Naive B cell (primary cell): ENCODE measurements at places on chromosomes 5 and 9.

- DNase-seq, result no peak
- H3K27ac ChIP-seq, result no peak overlapping the region
- H3K36me3 ChIP-seq, result no peaks in the 10 kb centered on the region
- H3K27me3 ChIP-seq, result peaks cover 45% of the 10 kb centered on the region
Observed at GRCh38 chr9:33443047-33443446, 4.3 kb downstream of the AQP3 start.

DNA sequence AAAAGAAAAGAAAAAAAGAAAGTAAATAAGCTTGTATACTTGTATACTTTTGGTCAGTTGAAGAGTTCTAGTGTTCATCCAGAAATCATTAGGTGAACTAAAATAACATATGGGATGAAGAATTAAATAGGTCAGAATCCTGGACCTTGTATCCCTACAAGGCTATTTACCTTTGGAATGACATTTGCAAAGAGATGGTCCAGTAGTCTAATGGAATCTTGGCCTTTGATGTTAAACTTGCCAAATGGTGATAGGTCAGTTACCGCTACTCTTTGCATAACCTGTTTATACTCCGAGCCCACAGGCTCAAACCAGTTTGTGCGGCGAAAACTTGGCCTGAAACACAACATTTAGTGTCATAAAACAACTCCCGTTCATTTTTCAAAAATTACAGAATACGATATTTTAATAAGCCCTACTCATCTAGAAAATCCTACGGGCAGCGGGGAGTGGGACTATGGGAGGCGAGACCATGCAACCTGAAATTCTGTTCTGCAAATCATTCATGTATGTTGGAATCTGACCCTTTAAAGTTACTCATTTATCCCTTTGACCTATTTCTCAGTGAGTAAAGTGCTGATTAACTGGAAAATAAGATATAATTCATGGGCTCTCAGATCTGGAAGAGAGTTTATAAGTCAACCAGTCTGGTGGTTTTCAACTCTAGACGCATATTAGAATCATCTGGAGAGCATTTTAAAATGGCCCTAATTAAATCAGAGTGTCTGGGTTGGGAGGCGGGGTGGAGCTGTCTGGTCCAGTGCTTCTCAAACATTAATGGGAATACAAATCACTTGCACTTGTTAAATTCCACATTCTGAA is 38.6 kb downstream of the DMGDH start:
- no peak overlapping the region for H3K4me3 ChIP-seq
- H3K27me3 ChIP-seq, result peaks cover 8% of the 10 kb centered on the region
- H3K36me3 ChIP-seq, result no peaks in the 10 kb centered on the region
- no peak for DNase-seq
- H3K4me1 ChIP-seq, result no peaks in the 10 kb centered on the region

- H3K4me3 ChIP-seq, result peak overlapping the region; percentile 88
- H3K4me1 ChIP-seq, result peaks cover 97% of the 10 kb centered on the region
- no peaks in the 10 kb centered on the region for H3K36me3 ChIP-seq
- DNase-seq, result peak; percentile 78
- H3K27ac ChIP-seq, result peak overlapping the region; percentile 94
Observed at GRCh38 chr9:123322273-123323195, 33.5 kb upstream of the CRB2 start.

DNA sequence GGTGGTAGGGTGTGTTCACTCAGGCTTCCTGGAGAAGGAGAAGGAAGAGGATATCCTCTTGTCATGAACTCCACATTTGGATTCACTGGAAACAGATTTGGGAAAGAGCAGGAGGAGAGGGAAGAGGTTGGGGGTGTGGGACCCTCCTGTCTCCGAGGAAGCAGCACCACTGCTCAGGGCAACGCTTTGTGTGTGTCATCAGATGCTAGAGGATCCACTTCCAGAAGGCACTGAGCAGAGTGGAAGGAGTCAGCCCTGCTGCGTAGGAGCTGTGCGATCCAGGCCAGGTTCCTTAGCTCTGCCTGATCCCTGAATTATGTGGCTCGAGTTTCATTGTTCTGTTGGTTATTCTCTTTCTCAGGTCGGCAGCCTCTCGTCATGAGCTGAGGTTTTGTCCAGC is 37.3 kb upstream of the TJP2 start:
- no peaks in the 10 kb centered on the region for H3K27me3 ChIP-seq
- no peak overlapping the region for H3K27ac ChIP-seq

DNA sequence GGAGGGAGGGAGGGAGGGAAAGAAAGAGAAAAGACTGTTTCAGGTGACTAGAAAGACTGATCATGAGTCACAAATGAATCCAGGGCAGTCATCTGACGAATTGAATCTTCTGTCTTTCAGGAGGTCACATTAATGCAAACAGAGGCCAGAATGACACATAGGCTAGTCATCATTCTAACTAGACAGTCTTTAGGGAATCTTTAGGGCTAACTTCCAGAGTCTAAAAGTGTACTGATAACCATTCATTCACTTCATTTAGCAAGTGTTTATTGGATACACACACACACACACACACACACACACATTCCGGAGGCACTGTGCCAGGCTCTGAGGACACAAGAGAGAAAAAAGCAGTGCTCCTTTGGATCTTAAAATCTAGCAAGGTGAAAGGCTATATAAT is 156.7 kb downstream of the EBF1 start:
- H3K4me1 ChIP-seq, result peaks cover 61% of the 10 kb centered on the region
- DNase-seq, result no peak

DNA sequence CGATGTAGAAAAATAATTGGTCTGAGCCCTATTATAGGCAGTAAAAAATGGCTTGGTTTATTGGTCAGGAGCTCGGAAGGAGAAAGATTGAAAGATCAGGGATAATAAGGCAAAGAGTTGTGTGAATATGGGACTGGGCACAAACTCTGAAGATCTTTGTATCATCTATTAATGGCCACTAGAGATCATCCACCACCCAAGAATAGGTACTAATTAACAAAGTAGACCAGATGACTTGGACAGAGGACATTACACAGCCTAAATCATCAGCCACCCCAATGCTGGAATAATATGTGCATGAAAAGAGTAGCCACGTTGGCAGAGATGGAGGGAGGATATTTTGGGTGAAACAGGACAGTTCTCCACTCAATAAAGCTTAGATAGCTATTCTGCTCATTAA is 364.1 kb downstream of the EFNA5 start:
- peaks cover 11% of the 10 kb centered on the region for H3K27me3 ChIP-seq
- no peaks in the 10 kb centered on the region for H3K4me1 ChIP-seq
- H3K27ac ChIP-seq, result no peak overlapping the region

- H3K36me3 ChIP-seq, result no peaks in the 10 kb centered on the region
- peaks cover 42% of the 10 kb centered on the region for H3K27me3 ChIP-seq
- H3K4me3 ChIP-seq, result no peak overlapping the region
- no peak overlapping the region for H3K27ac ChIP-seq
- no peaks in the 10 kb centered on the region for H3K4me1 ChIP-seq
Observed at GRCh38 chr9:17905366-17905765, 326.5 kb downstream of the SH3GL2 start.

GRCh38 chr5:16271851-16272250 is 92.3 kb upstream of the MARCHF11 start:
- no peak overlapping the region for H3K4me3 ChIP-seq
- H3K27me3 ChIP-seq, result no peaks in the 10 kb centered on the region
- H3K36me3 ChIP-seq, result no peaks in the 10 kb centered on the region
- no peaks in the 10 kb centered on the region for H3K4me1 ChIP-seq
- DNase-seq, result no peak
- H3K27ac ChIP-seq, result no peak overlapping the region

DNA sequence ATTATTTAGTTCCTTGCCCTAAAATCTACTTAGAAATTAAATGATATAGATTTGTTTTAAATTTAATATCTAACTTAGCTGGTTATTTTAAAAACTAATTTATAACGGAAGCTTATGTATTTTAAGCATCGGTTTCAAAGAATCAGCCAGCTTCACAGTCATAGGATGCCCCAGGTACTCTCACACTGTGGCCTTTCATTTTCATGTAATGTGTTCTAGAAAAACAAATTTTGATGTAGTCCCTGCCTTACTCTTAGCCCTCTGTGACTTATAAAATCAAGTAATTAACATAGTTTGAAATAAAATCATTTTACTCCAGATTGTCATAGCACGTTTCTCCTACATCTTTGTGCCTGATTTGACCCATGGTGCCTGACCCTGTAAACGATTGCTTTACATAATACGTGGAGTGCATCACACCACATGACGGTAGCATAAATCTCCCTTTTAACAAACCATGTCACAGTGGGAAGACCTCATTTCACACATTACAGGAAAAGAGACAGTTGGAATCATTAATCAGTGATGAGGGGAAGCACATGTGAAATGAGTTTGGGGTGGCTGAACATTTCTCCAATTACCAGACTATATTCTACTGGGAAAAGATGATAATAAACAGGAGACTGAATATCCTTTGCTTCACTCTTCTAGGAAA is 731.5 kb upstream of the CDH9 start:
- no peak for DNase-seq
- H3K4me3 ChIP-seq, result no peak overlapping the region
- H3K4me1 ChIP-seq, result no peaks in the 10 kb centered on the region

DNA sequence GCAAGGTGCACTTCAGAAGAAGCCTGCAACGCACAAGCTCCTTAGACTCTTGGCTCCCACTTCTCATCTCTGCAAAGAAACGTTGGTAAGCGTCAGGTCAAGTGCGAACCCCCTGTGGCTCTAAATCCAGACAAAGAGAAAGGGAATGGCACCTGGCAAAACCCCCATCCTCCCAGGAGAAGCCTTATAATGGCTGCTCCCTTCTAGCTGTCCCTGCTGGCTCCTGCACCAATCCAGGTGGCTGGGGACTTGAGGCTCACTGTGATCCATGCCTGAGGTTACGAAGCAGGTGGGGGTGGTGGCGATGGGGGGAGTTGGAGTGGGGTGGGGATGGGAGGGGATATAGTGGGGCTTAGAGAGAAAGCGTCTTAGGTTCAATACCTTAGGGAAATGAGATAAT is 272.8 kb downstream of the DENND1A start:
- no peak overlapping the region for H3K27ac ChIP-seq
- DNase-seq, result no peak
- no peak overlapping the region for H3K4me3 ChIP-seq
- H3K27me3 ChIP-seq, result no peaks in the 10 kb centered on the region
- H3K36me3 ChIP-seq, result peaks cover 10% of the 10 kb centered on the region
- H3K4me1 ChIP-seq, result peaks cover 48% of the 10 kb centered on the region

GRCh38 chr9:95125652-95126051 is 191.9 kb downstream of the FANCC start:
- no peaks in the 10 kb centered on the region for H3K4me1 ChIP-seq
- H3K27ac ChIP-seq, result no peak overlapping the region
- H3K4me3 ChIP-seq, result no peak overlapping the region
- H3K36me3 ChIP-seq, result peaks cover 16% of the 10 kb centered on the region
- DNase-seq, result no peak

DNA sequence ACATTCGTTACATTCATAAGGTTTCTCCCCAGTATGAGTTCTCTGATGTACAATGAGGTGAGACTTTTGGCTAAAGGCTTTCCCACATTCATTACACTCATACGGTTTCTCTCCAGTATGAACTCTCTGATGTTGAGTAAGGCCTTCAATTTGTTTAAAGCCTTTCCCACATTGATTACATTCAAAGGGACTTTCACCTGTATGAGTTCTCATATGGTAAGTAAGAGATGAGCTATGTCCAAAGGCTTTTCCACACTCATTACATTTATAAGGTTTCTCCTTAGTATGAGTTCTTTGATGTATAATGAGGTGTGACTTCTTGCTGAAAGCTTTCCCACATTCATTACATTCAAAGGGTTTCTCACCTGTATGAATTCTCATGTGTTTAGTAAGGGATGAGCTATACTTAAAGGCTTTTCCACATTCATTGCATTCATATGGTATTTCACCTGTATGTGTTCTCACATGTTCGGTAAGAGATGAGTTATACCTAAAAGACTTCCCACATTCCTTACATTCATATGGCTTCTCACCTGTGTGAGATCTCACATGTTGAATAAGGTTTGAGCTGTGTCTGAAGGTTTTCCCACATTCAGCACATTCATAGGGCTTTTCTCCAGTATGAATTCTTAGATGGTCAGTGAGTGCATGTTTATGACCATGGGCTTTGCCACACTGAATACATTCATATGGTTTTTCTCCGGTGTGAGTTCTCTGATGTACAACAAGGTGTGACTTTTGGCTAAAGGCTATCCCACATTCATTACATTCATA is 13.5 kb downstream of the ZFP37 start:
- no peak for DNase-seq
- no peak overlapping the region for H3K27ac ChIP-seq
- H3K4me3 ChIP-seq, result no peak overlapping the region
- no peaks in the 10 kb centered on the region for H3K27me3 ChIP-seq

DNA sequence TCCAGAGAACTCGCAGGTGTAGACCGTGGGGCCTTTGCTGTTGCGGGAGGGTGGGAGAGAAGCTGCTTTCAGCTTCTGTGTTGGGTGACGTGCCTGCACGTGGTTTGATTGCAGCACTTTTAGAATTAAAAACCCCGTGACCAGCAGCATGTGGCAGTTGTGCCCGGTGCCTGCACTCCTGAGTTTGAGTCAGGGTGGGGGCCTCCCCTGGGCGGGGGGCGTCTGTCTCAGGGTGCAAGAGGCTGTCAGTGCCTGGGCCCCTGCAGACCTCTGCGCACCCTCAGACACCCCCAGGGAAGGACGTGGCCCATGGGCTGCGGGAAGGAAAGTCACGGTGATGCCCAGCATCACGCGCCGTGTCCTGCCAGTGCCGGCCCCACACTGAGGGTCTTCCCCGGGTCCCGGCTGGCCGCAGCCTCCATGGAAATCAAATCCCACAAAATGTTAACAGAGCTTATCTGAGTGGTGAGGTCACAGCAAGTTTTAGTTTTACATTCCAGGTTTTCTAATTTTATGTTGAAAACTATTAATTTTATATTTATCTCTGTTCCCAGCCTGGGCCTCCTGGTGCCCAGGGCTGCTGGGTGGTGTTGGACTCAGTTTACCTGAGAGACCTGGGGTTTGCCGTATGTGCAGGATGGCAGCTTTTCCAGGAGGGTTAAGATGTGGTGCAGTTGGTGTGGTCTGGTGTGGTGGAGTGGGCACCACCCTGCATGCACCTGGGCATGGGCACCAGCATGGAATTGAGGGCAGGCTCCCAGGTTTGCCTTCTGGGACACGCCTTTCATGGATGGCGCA is 33.3 kb downstream of the AHRR start:
- peaks cover 8% of the 10 kb centered on the region for H3K27me3 ChIP-seq
- H3K4me3 ChIP-seq, result no peak overlapping the region
- no peaks in the 10 kb centered on the region for H3K36me3 ChIP-seq
- DNase-seq, result no peak
- no peaks in the 10 kb centered on the region for H3K4me1 ChIP-seq

DNA sequence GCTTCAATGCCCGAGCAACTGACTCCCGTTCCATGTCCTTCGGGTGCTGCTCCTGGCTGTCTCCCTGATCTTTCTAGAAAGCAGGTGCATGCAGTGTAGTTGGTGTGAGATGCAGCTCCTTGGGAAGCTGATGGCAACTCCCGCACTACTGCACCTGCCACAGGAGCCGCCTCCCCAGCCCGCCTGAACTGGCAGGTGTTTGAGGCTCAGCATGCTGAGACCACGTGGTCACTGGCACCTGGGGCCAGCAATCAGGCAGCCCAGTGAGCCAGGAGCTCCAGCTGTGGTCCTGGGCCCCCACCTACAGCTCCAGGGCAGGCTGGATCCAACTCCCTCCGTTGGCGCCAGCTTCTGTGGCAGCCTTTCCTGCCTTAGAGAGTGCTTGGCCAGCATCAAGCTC is 111.5 kb downstream of the ICE1 start:
- peaks cover 36% of the 10 kb centered on the region for H3K27me3 ChIP-seq
- peaks cover 12% of the 10 kb centered on the region for H3K36me3 ChIP-seq
- no peak overlapping the region for H3K27ac ChIP-seq
- no peak overlapping the region for H3K4me3 ChIP-seq
- no peaks in the 10 kb centered on the region for H3K4me1 ChIP-seq

GRCh38 chr5:99308131-99308530 is 379.3 kb upstream of the CHD1 start:
- no peaks in the 10 kb centered on the region for H3K27me3 ChIP-seq
- H3K4me3 ChIP-seq, result no peak overlapping the region
- no peak overlapping the region for H3K27ac ChIP-seq
- H3K4me1 ChIP-seq, result no peaks in the 10 kb centered on the region
- H3K36me3 ChIP-seq, result no peaks in the 10 kb centered on the region
